ENCODE measurements at places on chromosomes 5 and 9. TPM values are rescaled to one million over a fixed set of nuclear protein-coding genes. Genes with fewer than 3 reads are reported as not detected.

GRCh38 chr9:129932303-129933151, 97.3 kb downstream of the USP20 start:
- no peak for DNase-seq

DNA sequence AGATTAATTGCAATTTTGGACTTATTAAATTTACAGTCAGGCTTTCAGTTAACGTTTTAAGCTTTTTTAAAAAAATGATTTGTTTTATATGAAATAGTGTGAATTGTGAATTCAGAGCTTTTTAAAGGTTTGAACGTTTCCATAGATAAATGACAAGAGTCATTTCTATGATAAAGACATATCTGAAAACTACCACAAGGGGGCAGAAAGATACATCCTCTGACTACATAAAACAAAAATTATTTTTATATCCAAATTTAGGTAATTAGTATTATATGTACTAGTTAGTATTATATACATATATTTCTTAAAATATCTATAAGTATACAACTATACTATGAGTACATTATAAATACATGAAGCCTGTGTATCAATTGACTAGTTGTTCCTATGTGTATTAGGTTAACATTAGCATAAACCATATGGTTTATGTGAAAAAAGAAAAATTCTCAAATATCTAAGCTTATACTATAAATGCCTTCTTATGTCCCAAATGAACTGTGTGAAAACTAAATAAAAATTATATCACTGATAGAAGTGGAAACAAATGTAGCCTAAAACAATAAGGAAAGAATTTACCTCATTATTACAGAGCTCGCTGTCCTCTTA, 155.2 kb downstream of the MEF2C start:
- no peak for DNase-seq

DNA sequence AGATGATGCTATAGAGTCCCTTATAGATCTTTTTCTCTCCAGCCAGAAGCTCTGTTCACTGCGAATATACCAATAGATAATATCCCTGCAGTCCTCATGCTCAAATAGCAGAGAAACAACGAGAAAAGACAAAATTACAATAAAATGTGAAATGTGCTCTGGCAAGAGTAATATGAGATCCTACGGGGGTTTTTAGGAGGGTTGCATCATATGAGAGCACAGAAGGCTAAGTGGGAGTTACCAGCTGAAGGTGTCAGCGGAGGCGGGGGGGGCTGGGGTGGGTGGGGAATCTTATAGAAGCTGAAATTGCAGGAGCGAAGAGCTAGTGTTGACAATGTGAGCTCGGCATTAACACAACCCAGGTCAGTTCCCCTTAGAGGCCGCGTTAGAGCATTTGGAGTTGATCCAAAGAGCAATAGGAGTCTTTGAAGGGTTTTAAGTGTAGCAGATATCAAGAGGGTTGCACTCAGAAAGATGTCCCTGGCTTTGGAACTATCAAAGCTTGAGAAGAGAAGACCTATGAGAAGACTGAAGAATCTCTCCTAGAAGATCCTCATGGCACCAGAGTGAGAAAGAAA, 109.7 kb downstream of the BASP1 start:
- DNase-seq = no peak

- DNase-seq = no peak
Observed at GRCh38 chr5:252546-252945, 18.9 kb upstream of the PDCD6 start.

- peak; percentile 50 for DNase-seq
Observed at GRCh38 chr9:137606005-137606621, 627 bp downstream of the ARRDC1 start.

DNA sequence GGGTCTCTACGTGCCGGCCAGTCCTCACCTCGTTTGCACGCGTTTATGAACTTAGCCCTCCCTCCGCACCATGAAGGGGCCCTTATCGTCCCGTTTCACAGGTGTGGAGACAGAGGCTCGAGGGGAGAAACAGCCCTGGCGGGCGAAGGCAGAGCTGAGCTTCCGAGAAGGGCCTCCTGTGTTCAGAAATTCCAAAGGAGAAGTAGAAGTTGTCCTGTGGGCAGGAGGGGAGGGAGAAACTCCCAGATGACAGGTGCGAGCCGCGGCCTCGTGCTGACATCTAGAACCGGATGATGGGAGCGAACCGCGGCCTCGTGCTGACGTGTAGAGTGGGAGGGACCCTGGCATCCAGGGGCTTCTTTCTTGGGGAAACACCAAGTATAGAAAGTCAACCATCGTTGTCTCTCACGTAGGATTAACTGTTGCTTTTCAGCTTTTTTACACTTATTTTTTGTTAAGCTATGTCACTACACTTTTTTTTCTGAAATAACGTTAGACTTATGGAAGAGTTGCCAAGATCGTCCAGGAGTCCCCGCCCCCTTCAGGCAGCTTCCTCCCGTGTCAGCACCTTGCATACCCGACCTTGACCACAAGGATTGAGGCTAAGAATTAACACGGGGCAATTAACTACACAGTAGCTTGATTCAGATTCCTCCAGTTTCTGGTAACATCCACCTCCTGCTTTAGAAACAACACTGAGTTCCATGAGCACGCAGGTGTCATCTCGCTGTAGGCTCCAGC, 42.8 kb upstream of the NKD2 start:
- DNase-seq = no peak

GRCh38 chr5:109468288-109468676, 58.5 kb upstream of the PJA2 start:
- no peak for DNase-seq

DNA sequence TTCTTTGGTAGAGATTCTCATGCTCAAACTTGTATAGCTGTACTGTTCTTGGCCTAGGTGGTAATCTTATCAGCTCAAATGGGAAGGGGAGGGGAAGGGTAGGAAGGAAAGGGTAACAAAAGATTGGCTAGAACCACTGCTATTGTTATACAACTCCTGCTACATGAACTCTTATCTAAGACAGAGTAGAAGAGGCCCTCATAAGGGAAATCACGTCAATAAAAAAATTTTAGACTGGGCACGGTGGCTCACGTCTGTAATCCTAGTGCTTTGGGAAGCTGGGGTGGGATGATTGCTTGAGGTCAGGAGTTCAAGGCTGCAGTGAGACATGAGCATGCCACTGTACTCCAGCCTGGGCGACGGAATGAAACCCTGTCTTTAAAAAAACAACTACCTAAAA, 15.9 kb downstream of the STOM start:
- no peak for DNase-seq

Gene TMEM174
- not detected for total RNA-seq

Gene FOXD4L3
- not detected for total RNA-seq
